ENCODE measurements at places on chromosomes 3 and 15.

GRCh38 chr3:64267721-64268604, 42.7 kb upstream of the PRICKLE2 start:
- DNase-seq: peak; percentile 69

- DNase-seq: no peak
These were observed 1.7 kb downstream of the MRAS start for GRCh38 chr3:138349926-138350665.

DNA sequence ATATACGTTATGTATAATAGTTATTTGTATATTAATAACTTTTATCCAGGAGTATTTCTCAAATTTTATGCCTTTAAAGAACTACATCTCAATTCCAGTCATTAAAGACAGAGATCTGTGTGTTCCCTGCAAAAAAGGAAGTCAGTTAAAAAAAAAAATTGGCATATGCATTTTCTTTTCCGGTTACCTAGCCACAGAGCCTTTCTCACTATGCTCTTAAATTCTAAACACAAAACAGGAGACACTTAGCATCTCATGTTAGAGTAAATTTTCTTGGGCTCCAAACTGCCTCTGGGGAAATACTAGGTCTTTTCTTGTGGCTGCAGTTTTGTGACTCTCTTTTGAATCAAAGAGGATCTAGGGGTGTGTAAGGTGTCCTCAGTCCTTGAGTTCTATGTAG, 105.9 kb downstream of the KCNH8 start:
- no peak for DNase-seq

GRCh38 chr3:194893121-194893987, 207.7 kb downstream of the FAM43A start:
- no peak for DNase-seq

GRCh38 chr3:178300441-178300959, 235.7 kb upstream of the KCNMB2 start:
- no peak for DNase-seq

DNA sequence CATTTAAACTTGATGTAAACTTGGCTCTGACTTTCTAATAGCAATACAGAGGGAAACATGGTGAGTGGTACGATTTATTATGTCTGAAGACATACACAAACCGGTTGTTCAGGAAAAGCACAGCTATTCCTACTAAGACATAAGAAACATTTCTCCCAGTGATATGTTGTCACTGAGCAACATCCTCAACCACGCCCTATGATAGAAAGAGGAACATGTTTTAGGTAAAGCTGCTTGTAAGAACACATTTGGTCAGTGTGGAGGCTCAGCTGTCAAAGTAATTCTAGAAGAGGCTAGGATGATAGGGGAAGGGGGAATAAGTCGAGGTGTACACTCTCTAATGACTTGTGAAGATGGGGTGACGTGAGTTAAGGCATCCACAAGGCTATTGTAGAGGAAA, 42.7 kb upstream of the B3GNT5 start:
- DNase-seq: no peak

DNA sequence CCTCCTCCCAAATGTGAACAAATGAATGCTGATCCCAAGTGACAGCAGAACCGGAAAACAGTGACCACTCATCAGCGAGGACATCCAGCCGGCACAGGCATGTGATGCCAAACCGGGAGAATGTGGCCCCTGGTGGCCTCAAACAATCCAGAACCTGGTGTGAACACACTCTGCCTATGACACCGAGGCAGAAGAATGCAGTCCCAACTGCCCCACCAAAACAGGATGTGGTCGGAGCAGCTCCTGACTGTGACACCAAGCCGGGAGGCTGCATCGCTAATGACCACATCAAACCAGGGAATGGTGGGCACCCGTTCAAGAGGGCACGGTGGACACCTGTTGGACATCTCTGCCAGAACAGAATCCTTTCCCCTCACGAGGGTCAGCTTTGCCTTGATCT, 15.4 kb downstream of the SCN5A start:
- peak; percentile 88 for DNase-seq

DNA sequence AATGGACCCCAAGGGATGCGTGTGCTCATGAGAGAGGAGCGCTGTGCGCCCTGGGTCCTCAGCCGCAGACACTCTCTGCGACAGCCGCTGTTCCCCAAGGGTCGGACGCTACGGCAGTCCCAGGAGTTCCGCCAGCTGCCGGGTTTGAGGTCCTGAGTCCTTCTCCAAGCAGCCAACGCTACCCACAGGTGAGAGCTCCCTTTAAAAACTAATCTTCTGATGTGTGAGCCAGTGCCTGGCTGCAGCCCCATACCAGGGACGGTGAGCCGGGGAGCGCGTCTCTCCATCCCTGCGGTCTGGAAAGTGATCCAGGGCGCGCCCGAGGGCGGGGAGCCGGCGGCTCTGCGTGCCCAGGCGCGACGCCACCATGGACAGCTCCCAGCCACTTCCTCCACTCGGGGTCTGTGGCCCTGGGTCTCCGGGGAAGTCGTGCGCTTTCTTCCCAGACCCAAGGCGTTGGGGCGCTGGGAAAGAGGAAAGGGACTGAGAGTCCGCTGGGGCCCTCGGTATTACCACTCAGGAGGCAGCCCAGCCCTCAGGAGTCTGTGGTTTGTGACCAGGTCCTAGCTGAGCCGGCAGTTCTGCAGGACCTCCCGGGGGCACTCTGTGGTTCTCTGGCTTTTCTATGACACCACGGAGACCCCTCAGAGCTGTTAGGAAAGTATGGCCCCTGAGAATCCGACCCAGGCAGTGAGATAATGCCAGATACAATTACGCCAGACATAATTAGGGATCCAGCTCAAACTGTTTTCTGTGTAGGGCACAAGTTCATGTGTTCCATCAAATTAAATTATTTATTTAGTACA, 1.4 kb downstream of the CEMIP start:
- peak; percentile 43 for DNase-seq

DNA sequence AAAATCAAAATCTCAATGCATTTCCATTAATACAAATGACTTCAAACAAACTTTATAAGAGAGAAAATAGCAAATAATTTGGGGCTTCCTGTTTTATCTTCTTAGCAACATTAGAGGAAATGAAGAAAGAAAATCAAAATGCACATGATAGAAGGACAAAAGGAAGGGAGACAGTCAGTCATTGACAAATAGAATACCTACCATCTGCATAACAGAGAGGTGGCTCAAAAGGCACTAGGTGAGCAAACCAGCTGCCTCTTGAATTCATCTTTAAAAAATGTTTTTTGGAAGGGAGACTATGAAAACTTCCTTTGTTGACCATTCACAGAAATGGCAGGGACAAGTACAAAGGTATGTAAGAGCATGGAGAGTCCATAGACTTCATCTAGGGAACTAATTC, 9.4 kb downstream of the NMNAT3 start:
- DNase-seq: no peak

GRCh38 chr15:55627730-55628368, 39.7 kb upstream of the PYGO1 start:
- peak; percentile 87 for DNase-seq

DNA sequence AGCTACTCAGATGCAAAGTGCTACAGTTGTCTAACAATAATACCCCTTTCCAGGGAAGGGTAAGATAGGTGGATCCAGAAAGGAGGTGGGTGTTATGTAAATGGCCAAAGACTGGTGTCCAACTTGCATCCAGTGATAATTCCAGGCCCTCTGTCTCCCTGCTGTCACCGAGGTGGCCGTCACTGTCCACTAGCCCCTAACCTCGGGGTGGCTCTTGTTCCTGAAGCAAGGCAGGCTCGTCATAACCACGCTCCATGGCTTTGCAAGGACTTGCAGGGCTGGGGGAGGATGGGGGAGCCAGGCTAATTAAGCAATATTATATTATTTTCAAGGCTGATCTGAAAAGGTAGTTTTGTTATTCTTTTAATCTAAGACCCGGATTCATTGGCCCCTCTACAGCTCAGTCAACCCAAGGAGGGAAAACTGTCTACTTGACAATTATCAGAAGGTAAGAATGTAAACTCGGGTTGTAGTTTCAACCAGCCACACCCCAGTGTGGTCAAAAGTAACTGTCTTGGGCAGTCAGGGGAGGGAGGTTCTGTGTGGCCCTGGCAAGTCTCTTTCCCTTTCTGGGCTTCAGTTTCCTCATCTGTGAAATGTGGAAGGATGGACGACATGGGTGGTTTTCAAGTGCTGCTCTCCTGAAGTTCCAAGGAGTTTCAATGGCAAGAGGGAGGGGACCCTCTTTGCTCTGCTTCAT, 220.1 kb upstream of the BHLHE40 start:
- no peak for DNase-seq

DNA sequence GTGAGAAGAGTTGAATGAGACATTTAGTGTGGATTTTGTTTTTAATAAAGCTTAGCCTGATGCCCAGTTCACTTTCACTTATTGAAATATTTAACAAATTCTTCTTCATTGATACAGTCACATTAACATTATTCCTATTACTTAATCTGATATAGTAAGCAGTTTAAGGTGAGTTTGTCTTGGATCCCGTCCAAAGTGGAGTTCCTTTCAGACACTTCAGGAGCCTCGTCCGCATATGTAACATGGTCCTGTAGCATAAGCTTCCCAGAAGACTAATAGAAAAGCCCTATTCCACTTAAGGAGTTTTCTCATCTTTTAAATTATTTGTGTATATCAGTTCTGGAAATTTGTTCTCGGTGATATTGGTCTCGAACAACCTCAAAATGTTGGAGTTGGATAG, 39.7 kb upstream of the MLF1 start:
- peak; percentile 20 for DNase-seq
